ENCODE measurements at places on chromosomes 2 and 18.

- no peak for DNase-seq
Measured at GRCh38 chr2:38130876-38131275, 54.9 kb upstream of the CYP1B1 start.

GRCh38 chr18:77013811-77014521 is 118.6 kb downstream of the MBP start:
- no peak for DNase-seq

DNA sequence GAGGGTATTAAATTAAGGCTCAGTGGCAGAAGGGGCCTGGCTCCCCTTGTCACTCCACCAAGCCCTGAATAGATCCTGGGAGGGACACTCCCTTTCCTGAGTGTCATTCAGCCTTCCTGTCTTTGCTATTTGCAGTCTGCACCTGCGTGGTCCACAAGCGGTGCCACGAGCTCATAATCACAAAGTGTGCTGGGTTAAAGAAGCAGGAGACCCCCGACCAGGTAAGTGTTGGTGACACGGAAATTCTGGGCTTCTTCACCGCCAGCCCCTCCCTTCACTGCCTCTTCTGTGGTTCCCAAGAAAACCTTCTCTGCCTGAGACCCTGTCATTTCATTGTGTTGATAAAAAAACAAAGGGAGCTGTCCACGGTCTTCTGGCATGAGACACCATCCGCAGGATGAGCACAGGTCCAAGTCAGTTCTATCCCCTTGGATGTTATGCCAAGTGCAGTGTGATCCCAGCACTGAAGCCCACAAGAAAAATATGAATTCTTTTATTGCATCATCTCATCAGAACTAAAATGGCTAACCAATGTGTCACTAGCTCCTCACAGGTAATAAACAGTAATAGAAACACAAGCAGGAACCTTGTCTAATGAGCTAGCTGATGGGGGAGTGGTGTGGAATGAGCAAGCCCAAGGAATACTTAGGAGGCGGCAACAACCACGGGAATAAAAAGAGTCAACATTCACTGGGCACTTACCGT is 316.9 kb upstream of the EPAS1 start:
- no peak for DNase-seq

GRCh38 chr18:55470826-55471225 is 117.2 kb downstream of the TCF4 start:
- DNase-seq = no peak
